Lower leg skin (tissue), 4 donors: ENCODE measurements at places on chromosomes 4 and X. TPM values are rescaled to one million over a fixed set of nuclear protein-coding genes. Genes with fewer than 3 reads are reported as not detected.

DNA sequence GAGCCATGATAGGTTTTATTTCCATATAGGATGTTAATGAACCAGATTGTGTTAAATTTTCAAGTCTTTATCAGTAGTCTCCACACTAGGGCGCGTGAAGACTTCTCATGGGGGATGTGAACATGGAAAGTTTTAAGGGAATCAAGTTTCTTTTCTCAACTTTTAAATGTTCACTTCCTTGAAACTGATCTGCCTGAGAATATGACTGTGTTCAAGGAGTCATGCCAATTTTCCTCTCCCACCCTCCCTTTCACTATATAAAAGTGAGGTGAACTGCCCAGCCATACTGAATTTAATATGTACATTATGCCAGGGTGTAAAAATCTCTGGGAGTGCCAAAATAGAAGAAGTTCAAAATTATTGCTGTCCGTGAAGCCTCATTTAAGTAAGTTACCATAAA is 30.4 kb upstream of the HPGDS start:
- DNase-seq, result no peak

GRCh38 chr4:158805635-158806471 is 37.0 kb downstream of the FNIP2 start:
- peak; percentile 74 for DNase-seq

DNA sequence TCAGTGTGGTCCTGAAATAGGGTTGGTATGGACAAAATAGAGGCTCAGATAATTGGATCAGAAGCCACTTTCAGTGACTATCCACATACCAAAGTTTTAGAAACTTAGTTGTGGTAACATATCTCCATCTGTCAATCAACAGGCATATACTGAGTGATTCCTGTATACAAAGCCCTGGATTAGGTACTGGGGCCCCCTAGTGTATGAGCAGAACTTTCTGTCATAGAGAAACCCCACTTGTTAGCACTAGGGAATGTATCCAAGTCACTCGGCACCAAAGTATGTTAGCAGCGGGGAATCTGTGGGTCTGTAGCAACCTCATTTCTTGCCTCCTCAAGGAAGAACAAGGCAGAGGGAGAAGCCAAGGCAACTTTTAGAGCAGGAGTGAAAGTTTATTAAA is 50.7 kb downstream of the MAP7D3 start:
- no peak for DNase-seq

Gene STARD8
- total RNA-seq, result 1.4 TPM

Gene SHROOM3
- 42.1 TPM for total RNA-seq

Gene ODAPH
- not detected for total RNA-seq
